ENCODE measurements at places on chromosomes 12 and 14.

GRCh38 chr12:118714051-118714460 is 267.3 kb upstream of the SRRM4 start:
- DNase-seq, result no peak

DNA sequence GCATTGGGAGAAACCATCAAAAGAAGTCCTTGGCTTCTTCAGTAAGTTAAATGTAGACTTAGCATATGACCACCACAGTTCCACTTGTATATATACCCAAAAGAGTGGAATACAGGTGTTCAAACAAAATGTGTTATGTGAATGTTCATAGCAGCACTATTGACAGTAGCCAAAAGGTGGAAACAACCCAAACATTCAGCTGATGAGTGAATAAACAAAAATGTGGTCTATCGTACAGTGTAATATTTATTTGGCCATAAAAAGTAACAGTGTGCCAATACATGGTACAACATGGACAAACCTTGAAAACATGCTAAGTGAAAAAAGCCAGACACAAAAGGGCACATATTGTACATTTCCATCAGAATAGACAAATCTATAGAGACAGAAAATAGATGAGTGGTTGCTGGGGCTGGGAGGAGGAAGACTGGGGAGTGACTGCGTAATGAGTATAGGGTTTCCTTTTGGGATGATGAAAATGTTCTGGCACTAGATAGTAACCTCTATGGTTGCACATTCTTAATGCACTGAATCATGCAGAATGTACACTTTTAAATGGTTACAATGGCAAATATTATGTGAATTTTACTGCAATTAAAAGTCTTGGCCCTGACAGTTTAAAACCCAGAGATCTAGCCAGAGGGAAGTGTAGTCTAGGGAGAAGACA is 5.5 kb downstream of the ERP29 start:
- no peak for DNase-seq

GRCh38 chr12:78155546-78155945 is 324.9 kb downstream of the NAV3 start:
- DNase-seq, result no peak

- DNase-seq, result no peak
Measured at GRCh38 chr12:120873226-120873625, 30.9 kb downstream of the SPPL3 start.

- DNase-seq, result no peak
Measured at GRCh38 chr12:62604871-62605270, 138.2 kb downstream of the MON2 start.

- no peak for DNase-seq
Measured at GRCh38 chr12:10612984-10613348, 443 bp downstream of the MAGOHB start.

- DNase-seq, result no peak
Measured at GRCh38 chr14:51168215-51168613, 71.8 kb upstream of the TMX1 start.

DNA sequence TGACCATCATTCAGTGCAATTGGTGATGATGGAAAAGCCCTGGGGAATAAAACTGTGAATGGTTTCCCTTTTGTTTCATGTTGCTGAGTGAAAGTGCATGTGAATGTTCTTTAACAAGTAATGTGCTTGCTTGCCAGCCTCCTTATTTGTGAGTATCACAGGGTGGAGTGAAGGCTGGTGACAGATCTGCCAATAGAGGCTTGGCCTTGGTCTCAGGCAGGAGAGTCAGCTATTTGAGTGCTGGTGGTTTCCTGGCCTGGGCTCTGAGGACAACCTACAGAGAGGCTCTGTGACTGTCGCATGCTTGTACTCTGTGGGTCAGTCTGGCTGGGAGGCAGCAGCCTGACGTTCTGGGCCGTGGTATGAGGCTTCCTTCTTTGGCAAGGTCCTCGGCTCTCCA is 20.7 kb downstream of the KRT85 start:
- DNase-seq, result no peak

DNA sequence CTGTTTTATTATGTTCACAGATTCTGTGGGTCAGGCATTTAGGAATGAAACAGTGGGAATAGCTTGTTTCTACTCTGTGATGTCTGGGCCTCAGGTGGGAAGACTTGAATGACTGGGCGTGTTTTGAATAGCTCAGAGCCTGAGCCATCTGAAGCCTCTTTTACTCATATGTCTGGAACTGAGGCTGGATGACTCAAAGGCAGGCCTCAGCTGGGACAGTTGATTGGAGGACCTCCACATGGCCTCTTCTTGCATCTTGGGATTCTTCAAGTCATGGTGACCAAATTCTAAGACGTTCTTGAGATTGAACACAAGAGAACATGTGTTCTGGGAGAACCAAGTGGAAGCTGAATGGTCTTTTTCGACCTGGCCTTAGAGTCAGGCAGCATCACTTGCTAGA is 45.8 kb upstream of the TBX3 start:
- no peak for DNase-seq

GRCh38 chr12:117152793-117153775 is 37.2 kb downstream of the FBXO21 start:
- DNase-seq, result no peak

- DNase-seq, result no peak
Measured at GRCh38 chr14:21090194-21090939, 8.1 kb downstream of the ZNF219 start.

DNA sequence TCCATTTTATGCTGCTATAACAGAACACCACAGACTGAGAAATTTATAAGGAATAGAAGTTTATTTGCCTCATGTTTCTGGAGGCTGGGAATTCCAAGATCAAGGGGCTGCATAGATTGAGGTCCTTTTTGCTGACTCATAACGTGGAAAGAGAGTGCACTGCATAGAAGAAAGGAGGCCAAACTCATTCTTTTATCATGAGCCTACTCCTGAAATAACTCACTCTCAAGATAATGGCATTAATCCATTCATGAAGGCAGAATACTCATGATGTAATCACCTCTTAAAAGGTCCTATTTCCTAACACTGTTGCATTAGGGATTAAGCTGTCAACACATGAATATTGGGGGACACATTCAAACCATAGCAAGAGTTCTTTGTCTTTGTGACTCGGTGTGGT is 60.0 kb upstream of the FBXO33 start:
- DNase-seq, result no peak

DNA sequence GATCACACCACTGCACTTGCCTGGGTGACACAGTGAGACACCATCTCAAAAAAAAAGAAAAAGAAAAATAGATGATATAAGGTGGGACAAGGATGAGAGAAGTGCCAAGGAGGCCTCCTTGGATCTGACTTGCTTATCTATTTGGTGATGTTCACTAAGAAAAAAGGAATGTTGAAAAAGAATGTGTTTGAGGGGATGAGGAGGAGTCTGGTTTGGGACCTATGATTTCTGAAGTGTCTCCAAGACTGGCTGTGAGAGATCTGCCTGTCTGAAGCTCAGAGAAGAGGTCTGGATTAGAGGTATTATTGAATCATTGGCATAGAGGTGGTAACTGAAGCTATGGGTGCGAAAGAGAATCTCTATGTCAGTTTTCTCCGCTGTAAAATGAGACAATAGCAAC is 42.8 kb downstream of the BCAT1 start:
- DNase-seq, result no peak

DNA sequence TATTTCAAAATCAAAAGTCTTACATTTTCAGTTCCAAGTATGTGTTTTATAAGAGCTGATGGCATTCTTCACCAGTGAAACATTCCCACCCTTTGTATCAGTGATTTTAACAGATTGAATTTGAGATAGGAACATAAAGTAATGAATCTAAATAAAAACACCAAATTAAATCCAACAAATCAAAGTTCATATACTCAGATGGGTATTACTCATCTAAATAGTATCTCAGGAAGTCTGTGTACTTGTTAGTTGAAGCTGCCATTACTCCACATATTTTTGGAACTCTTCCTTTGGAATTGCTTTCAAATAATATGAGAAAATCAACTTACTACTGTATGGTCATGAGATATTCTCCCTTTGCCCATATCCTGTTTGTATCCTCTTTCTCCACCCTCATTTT is 89.1 kb downstream of the MIA2 start:
- no peak for DNase-seq

DNA sequence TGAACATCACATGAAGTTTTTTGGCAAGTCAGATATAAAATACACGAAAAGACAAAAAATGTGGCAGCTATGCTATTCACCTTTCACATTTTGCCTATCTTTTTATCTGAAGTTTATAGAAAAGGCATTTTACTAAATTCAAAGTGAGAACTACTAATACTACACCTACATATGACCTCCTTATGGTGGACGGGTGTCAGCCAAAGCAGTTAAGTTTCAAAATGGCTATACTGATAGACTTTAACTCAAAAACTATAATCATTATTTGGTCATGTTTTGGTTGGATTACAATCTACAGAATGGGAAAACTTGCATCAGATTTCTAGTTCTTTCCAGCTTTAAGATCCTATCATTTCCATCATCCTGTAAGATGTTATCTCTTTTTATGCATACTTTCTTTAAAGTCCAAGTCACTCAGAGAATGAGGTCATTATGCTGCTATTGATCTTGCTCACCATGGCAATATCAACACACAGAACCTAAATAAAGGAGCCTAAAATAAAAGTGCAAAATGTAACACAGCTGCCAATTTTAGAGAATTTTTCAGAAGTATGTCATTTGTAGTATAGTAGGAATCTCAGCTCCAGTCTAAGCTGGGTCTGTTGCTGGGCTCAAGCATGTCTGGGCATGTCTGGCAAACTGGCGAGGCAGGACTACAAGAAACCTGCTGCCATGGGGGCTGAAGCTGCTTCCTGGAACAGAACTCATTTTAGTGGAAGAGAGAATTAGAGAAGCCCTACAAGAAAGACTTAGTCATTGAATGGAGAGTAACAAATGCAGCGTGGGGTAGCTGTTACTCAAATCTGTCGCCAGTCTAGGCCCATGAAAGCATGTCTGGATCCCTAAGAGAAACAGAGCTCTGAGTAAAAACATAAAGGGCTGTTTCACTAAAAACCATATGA is 7.6 kb upstream of the AEBP2 start:
- no peak for DNase-seq

DNA sequence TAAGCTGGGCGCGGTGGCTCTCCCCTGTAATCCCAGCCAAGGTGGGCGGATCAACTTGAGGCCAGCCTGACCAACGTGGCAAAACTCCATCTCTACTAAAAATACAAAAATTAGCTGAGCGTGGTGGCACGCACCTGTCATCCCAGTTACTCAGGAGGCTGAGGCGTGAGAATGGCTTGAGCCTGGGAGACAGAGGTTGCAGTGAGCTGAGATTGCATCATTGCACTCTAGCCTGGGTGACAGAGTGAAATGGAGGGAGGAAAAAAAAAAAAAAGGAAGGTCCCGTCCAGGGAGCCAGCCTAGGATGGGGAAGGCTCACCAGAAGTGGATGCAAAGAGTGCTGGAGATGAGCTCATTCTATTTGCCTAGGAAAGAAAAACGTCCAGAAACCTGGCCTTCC is 1.9 kb upstream of the CD27 start:
- no peak for DNase-seq

GRCh38 chr12:115983226-115983798 is 294.2 kb downstream of the MED13L start:
- DNase-seq, result no peak

GRCh38 chr14:66359500-66359899 is 126.7 kb upstream of the CCDC196 start:
- DNase-seq, result no peak

Data from cortex of kidney (tissue), 1 donor.